NCI-H524 treated with DMSO at 0.1 percent for 48 hours (cell line): ENCODE measurements at places on chromosomes 7 and 10.

DNA sequence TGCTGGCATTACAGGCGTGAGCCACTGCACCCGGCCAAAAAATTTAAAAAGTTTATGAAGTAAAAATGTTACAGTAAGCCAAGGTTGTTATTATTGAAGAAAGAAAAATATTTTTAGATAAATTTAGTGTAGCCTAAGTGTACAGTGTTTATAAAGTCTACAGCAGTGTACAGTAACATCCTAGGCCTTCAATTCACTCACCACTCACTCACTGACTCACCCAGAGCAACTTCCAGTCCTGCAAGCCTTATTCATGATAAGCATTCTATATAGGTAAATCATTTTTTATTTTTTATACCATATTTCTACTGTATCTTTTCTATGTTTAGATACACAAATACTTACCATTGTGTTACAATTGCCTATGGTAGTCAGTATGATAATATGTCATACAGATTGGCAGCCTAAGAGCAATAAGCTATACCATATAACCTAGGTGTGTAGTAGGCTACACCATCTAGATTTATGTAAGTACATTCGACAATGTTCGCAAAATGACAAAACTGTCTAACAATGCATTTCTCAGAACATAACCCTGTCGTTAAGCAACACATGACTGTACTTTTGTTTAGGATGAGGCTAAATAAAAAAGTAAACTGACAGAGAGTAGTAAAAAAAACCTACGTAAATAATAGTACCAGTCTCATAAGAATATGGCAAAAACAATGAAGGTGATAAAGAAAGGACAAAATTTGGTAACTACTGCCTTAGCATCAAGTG, 77.8 kb upstream of the FAM133B start:
- no peak for DNase-seq

DNA sequence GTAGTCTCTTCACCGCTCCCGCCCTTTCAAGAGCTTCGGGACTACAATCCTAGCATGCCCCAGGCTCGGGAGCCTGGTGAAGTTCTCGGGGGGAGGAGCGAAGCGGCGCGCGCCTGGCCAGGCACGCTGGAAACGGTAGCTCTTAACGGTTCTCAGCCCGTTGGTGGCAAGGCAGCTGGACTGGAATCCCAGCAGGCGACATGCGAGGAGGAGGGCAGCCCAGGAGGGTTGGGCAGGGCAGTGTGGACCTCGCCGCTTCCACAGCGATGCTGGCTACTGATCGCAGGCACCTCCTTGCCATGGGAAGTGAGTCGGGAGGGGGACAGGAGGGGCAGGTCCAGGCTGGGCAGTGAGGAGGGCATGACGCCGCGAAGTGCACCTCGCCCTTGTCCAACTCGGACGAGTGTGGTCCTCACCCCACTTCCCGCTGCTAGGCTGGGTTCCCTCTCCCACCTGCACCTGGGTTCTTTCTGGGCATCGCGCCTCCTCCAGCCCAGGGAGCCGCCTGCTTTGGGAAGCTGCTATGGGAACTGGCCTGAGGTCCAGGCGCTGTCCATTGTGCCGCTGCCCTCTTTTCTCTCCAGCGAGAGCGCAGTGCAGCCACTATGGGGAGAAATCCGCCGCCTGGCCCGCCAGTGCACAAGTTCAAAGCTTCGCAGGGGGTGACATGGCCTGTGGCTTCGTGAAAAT, 367.8 kb upstream of the NUPR2 start:
- no peak for DNase-seq

DNA sequence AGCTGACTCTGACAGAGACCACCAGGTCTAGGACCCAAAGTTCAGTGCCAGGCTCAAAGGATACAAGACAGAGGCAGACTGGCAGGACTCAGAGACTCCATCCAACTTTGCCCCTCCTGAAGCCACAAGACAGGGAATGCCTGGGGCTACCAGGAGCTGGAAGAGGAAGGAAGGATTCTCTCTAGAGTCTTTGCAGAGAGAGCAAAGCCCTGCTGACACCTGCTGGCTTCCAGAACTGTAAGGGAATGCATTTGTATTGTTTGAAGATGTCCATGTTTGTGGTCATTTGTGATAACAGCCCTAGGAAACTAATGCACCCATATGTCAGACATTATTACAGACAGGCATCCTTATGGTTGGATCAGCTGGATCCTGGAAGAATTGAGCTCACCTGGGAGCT, 132.3 kb upstream of the C7orf33 start:
- DNase-seq: no peak

- no peak for DNase-seq
These were observed 125.7 kb downstream of the ZMYND11 start for GRCh38 chr10:260819-261429.

DNA sequence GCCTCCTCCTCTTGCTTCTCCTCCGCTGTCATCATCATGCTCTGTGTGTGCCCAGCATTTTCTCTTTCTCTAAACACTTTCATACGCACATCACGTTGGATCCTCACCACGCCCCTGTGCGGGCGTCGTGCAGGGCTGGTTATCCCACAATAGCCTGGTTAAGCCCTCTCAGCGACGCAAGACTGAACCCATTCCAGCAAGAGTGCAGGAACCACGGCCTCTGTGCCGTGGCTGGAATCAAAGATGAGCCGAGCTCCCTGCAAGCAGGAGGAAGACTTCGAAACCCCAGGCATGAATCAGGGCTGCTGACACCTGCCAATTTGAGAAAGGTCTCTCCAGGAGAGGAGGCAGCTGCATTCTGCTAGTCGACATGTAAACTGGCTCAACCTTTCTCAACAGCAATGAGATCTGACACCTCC, 74.8 kb upstream of the FOXK1 start:
- DNase-seq: no peak

GRCh38 chr10:106043863-106044262, 1120.6 kb downstream of the SORCS1 start:
- DNase-seq: no peak

GRCh38 chr10:69218831-69219230, 1.3 kb upstream of the HKDC1 start:
- no peak for DNase-seq

DNA sequence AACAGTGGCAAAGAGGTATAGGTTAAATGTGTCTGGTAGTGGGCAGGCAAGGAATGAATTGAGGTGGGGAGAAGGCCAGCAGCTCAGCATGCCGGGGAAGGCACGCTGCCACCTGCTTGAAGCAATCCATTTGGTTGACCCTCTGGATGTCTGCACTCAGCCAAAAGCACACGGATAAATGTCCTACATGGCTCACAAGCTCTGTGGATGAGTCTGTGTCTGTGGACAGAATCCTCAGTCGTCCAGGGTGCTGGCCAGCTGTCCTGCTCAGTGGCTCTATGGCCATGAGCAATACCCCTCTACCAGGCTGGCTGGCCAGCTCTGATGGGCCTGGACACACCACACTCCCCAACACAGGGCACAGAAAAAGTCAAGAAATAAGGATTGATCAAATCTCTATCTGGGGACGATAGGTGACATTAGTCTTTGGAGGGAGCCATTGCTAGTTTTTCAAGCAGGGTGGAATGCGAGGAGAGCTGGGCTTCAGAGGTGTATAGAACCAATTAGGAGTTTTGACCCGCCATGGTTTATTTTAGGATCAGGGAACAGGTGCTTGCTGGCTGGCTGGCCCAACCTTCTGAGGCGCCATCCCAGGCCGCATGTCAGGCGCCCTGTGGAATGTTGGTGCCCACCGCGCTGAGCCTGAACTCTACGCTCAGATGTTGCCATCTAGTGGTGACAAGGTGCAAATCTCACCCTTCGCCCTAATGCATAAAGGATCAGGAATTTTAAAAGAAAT, 493.4 kb downstream of the TNS3 start:
- DNase-seq: no peak

DNA sequence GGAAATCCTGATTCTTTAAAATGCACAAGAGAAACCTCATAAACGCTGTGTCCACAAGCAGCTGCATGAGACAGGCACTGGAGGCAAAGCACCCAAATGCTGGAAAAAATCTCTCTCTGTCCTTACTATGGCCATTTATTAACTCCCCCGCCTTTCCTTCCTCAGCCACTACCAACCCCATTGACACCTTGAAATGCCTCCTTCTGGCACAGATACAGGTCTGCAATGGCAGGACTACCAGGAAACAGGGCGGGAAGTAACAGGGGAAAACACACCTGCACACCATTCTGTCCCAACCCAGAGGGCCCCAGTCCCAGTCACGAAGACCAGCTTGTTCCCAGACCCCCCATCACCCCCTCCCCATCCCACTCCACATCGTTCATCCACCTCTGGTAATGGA, 224.3 kb downstream of the PARD3 start:
- no peak for DNase-seq

GRCh38 chr7:124781418-124781817, 15.8 kb upstream of the GPR37 start:
- DNase-seq: no peak

- no peak for DNase-seq
These were observed 343.9 kb downstream of the BMPER start for GRCh38 chr7:34249192-34249591.

DNA sequence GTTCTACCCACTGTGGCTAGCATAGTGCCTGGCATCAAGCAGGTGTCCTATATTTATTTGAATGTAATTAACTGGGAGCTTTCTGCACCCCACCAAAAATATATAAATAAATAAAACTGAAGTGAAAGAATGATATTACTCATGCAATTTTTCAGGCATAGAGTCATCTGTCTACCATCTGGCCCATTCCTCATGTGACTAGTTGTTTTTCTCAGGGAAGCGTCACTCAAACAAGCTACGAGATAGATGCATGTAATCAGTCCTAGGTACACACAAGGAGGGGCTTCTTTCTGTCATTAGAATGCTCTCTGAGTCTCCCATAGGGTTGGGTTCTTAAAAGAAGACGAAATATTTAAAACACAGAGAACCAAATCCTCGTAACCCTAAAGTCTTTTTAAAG, 255.5 kb upstream of the KMT2E start:
- no peak for DNase-seq

- no peak for DNase-seq
These were observed 5.7 kb upstream of the ARPC1B start for GRCh38 chr7:99368750-99369389.

DNA sequence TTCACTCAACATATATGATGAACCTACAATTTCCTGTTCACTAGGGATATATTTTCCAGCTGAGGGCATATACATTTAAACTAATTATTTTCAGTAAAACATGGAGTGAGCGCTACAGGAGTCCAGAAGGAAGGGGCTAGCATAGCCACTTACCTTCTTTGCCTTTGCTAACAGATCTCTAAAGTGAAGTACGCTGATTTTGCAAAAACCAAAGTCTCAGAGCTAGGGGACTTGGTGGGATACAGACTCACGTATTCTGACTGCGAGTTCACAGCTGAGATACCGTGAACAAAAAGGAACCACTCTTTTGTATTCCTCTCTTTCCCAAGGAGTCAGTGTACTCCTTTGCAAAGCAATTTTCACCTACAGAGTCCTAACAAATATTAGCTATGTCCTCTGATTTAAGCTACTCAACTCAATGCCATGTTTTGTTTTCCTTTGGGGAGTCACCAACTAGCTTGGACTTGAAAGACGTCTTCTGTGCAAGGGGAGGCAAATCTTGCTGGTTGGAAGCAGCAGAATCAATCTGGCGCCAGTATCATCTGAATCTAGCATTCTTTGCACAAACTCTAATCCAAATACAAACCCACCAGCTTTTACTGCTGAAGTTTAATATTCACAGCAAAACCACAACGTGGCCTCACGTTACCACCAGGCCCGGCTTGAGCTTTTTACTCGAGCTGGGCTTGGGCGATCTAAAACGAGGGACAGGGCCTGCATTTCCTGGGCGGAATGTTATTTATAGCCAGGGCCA, 657 bp downstream of the CDNF start:
- DNase-seq: no peak

DNA sequence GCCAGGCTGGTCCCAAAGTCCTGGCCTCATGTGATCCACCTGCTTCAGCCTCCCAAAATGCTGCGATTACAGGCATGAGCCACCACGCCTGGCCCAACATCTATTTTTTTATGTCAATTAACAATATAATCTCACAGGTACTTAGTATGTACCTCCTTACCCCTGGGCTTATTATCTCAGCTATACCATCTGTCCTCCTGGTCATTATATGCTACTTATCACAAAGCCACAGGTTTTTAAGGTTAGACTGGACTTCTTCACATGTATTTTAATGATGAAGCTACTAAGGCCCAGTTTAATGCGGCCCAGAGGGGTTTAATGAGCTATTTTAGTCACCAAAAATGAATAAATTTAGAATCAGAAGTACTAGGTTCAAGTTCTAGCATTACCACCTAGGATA, 3.4 kb downstream of the NSUN6 start:
- DNase-seq: peak; percentile 9

DNA sequence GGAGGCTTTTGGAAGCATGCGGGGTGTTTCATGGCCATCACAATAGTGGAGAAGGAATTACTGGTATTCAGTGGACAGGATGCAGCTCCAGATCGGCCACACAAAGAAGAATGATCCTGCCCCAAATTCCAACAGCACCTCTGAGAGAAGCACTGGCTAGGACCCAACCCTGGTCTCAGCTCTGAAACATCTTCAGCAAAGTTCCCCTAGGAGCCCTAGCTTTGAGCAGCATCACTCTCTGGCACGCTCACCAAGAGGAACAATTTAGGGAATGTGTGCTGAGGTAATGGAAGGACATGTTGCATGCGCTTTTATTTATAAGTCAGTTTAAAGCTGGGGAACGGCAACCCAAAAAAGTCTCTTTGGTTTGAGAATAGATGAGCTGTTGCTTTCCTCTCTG, 5.5 kb upstream of the OPN1SW start:
- no peak for DNase-seq

- DNase-seq: no peak
These were observed 158.8 kb downstream of the TWIST1 start for GRCh38 chr7:18958627-18959026.

- DNase-seq: no peak
These were observed 65.3 kb upstream of the SMNDC1 start for GRCh38 chr10:110370006-110370405.

DNA sequence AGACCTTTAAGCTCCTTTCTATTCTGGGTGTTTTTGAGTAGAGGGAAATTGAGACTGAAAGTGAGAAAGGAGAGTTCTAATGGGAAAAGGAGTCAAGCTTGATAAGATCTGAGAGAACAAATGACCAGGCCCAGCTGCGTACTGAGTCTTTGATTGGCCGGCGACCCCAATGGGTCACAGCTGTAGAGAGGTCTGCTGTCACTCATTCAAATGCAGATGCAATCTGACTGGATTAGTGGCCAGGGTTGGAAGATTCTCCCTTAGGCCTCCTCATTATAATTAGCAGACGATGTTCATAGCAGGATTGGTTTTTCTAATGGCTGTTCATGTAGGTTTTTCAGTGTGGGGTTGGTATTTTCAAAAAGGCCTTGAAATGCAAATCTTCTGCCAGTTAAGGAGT, 127.2 kb upstream of the SLC25A13 start:
- no peak for DNase-seq

GRCh38 chr7:105875505-105875904, 894 bp downstream of the ATXN7L1 start:
- DNase-seq: no peak

- DNase-seq: no peak
These were observed 6.1 kb upstream of the MYOZ1 start for GRCh38 chr10:73647211-73647874.

DNA sequence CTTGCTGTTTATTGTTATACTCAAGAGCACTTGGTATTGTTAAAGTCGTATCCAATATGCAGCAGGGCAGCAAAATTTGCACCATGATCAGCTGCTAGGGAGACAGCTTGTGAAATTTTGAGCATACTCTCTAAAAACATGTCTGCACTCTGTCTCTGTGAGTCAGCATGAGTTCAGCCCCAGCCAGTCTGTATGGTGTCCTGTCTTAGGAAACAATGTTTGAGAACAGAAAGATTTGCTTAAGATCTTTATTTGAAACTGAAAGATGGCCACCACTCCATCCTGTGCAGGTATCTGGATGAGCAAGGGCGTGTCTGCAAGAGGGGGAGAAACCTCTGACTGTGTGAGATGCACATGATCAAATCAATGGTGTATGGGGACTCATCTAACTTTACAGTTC, 97.1 kb downstream of the GNAI1 start:
- DNase-seq: no peak

- DNase-seq: peak; percentile 54
These were observed 12.2 kb upstream of the PDK4 start for GRCh38 chr7:95608359-95609173.
